ENCODE measurements at places on chromosomes 5 and 9.

DNA sequence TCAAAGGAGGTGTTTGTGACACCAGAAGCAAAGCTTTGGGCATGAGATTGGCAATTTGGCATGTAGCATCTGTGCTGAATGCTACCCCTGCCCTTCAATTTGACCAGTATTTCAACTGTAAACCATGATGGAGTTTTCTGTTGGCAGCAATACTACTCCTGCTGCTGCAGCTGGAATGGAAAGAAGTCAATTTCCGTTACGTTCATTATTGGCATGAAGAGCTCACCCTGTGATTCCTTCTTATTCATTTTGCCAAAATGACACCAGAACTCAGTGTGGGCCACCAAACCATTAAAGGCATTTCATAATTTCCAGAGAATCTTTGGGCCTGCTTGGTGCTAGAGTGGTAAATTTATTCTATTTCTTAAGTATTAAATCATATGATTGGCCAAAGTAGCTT, 433.1 kb upstream of the DMAC1 start:
- no peak for DNase-seq

DNA sequence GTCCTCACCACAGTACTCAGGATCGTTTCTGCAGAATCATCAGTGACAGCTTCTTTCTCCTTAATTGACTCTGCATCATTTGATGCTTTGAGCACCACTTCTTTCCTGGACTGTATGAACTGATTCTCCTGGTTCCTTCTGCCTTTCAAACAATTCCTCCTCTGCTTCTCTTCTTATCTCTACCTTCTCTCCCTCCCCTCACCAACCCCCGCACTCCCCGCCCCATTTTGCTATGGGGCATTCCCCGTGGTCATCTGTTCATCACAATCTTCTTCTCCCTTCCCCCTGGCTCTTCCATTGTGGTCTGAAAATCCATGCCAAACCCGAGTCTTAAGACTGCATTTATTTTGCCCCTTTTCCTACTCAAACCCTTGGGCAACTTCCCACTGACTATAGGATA, 57.9 kb downstream of the FAM78A start:
- no peak for DNase-seq

- DNase-seq = no peak
Observed at GRCh38 chr9:137074657-137075274, 2.6 kb upstream of the UAP1L1 start.

- DNase-seq = no peak
Observed at GRCh38 chr5:69033690-69034089, 60.1 kb upstream of the SLC30A5 start.

- DNase-seq = no peak
Observed at GRCh38 chr9:81601639-81602623, 87.4 kb downstream of the TLE1 start.

- DNase-seq = no peak
Observed at GRCh38 chr9:98007251-98007928, 24.2 kb downstream of the ANP32B start.

DNA sequence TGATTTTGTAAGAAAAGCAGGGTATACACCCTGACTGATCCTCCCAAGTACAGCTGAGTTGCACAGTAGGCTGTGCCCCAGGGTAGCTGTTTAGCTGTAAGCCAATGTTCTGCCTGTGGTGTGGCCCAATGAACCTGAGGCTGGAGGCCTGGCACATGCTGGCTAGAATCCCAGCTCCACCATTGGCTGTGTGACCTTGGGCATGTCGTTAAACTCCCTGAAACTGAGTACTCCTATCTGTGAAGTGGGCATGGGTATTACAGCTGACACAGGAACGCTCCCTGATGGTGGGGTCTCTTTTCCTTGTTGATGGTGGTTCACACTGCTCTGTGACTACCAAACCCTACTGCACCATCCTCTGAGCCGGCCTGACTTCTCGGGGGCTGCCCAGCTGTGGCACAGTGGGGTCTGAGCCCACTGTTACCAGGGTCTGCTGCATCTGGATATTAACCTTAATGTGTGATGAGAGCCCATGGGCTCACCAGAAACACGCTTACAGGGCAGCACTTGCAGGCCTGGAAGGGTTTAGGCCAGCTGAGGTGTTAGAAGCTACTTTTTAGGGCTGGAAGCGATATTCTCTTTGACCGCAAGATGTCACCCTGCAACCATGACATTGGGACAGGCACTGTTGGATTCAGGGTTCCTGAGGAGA, 7.0 kb upstream of the GADD45G start:
- no peak for DNase-seq

- DNase-seq = no peak
Observed at GRCh38 chr5:1538276-1538675, 14.5 kb upstream of the LPCAT1 start.

DNA sequence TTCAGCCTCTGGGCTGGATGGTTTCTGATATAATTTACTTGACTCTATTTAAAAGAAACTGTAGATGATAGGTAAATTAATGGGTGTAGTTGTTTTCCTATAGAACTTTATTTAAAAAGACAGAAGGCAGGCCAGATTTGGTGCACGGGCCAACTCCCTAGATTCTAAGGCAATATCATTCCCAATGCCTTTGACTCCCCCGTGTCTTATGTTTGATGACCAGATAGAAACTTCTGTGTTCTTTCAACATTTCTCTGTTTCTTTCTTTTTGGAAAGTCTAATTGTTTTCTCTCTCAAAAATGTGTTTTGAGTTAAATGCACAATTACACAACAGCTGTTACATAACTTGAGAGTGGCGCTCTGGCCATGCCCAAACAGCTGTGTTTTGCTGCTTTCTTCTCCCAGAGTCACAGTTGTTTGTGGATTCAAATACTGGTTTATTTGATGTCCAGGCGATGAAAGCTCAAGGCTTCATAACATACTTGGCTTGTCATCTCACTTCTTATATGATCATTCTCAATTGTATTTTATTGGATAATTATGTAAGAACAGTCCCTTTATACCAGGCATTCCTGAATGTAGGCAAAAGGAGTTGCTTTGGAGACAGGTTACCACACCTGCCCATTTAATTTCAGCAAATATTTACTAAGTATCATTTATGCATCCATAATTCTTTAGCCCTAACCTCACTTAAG, 1.7 kb upstream of the ALDH1A1 start:
- no peak for DNase-seq

- no peak for DNase-seq
Observed at GRCh38 chr9:3783156-3783555, 257.4 kb upstream of the RFX3 start.

DNA sequence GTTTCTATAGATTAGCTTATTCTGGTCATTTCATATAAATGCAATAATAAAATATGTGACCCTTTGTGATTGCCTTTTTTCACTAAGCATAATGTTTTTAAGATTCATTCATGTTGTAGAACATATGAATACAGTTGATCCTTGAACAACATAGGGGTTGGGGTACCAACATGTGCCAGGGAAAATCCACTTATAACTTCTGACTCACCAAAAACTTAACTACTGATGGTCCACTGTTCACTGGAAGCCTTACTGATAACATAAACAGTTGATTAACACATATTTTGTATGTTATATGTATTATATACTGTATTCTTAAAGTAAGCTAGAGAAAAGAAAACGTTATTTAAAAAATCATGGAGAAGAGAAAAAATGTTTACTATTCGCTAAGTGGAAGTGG, 12.1 kb downstream of the ARHGEF37 start:
- DNase-seq = no peak

DNA sequence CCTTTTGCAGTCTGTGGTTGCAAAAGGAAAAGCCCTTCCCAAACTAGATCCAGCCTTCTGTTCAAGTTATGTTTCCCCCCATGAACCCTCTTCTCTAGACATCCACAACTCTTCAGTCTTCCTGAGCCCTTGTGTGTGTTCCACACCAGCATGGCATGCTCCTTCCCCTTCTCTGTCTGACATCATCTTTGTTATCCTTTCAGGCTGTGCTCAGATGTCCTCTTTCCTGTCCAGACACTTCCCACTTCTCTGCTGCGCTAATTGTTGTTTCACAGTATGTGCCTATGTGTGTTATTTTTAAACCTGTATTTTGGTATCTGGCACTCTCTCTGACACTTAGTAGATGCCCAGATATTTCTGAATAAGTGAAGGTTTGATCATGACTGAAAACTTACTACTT, 38.2 kb downstream of the FOCAD start:
- no peak for DNase-seq

DNA sequence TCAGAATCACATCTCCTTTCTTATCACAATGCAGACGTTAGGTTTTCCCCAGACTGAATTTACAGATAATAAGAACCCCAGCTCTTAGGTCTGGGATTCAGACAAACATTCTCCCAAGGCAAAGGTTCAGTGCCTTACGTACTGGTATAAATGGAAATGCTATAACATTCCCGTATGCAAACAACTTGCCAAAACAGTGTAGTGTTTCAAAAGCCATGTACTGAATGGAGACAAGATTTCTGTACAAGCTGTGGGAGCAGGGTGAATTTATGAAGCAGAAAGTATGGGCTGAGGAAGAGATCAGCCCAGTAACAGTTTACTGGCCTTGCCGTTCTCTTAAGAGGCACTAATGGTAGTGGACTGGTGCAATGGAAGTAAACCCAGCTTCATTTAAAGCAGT, 225.5 kb upstream of the ZNF462 start:
- no peak for DNase-seq

GRCh38 chr5:153632748-153633290, 142.3 kb downstream of the GRIA1 start:
- DNase-seq = no peak

DNA sequence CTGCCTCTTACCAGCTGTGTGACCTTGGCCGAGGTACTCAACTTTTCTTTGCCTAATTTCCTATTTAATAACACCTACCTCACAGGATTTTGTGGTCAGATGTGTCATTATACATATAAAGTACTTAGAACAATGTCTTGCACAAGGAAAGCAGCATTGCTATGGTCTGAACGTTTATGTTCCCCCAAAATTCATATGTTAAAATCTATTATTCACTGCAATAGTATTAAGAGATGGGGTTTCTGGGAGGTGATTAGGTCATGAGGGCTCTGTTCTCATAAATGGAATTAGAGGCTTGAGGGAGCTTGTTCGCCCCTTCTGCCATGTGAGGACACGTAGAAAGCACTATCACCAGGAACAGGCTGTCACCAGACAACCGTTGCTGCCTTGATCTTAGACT, 10.9 kb upstream of the RNF145 start:
- no peak for DNase-seq

GRCh38 chr5:123549256-123549904, 37.4 kb downstream of the CSNK1G3 start:
- DNase-seq = no peak

DNA sequence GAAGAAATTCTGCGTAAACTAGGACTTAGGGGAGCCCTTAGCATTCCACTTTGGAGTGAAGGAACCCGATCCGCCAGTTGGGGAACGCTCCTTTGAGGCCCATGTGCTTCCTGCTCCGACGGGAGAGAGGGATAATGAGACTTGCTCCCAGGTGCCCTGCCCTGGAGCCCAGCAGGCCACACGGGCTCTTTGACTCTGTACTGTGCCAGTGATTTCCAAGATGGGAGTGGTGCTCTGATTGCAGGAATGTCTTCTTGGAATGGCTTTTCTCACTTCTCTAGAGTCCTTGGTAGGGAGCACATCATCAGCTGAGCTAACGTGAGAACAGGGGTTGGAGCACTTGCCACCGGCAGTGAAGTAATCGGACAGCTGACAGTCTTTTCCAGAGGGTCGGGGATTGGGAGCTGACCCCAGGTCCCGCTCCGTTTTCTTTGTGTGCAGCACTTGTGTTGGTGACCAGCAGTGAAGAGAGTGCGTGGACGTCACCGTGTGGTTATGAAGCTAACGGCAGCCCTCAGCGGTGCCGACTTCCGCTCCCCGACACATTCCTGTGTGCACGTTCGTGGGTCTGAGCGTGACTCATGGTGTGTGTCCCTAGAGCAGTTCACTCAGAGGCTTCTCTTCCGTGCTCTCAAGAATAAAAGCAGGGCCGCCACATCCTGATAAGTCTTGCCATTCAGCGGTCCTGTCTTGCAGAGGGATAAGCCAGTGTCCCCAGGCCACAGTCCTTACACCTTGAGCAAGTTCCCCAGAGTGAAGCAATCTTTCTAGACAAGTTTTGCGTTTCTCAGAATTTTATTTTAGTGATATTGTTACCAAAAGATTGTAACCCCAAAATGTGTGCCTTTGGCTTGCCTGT, 25.6 kb downstream of the ABL1 start:
- peak; percentile 95 for DNase-seq

- DNase-seq = peak; percentile 43
Observed at GRCh38 chr9:83701769-83702168, 6.0 kb downstream of the UBQLN1 start.

DNA sequence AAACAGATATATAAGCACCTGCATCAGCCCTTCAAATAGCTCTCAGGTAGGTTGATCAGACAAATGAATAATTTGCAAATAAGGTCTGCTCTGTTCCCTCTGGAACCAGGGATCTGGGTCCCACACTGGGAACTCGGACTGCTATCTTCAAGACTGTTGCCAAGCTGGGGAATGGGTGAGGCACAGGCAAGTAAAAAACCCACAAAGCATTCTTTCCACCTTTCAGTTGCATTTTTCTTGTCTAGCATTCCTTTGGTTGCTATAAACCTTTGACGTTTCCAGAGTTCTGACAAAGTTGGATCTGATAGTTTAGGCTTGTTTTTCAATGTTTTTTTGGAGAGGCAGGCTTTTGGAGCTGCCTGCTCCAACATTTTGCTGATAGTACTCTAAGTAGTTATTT, 20.1 kb downstream of the FBXL17 start:
- no peak for DNase-seq

DNA sequence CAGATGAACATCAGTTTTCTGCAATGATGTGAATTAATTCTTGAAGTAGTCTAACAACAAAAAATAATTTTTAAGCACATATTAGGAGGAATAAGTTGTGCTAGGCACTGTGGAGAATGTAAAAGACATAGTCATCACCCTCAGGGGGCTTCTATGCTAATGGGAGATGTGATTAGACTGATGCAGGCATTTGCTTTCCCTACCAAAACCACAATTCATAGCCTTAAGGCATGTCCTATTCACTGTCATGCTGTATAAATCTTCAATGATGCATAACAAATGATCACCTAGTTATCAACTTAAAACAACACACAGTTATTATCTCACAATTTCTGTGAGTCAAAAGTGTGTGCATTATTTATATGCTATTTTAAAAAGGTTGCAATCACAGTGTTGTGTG, 422.6 kb downstream of the MAN2A1 start:
- no peak for DNase-seq

DNA sequence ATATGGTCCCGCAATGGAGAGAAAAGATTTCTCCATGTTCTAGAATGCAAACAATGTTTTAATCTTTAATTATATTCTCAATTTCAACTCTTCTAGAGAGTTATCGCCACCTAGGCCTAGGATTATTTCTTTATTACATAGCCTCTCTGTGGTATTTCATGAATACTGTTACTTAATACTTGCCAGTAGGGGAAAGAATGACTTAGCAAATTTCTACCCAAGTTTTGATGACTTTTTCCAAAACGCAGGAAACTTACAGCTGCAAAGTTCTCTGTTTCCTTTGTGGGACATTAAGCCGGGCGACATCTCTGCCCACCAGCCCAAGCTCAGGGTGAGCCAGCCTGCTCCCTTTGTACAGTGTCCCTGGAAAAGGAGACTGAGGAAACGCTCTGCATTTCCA, 73.8 kb downstream of the MED27 start:
- no peak for DNase-seq

Measured in HS-27A (cell line).